GM18507 (cell line): ENCODE measurements at places on chromosomes 1 and 21.

DNA sequence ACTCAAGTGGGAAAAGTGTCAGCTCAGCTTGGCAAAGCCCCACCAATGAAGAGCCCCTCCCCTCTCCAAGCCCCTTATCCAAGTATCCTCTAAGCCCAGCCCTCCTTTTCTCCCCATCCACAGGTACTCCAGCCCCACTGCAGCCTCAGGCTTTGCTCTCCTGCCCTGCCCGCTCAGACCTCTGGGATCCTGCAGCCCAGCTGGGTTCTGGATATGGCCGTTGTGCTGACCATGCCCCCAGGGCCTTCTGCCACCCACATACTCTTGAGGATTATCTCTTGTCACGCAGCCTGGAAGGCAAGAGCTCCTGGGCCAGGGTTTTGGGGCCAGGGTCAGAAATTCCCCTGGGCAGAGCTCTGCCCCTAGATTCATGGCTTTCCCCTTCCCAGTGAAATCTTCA, 4.7 kb downstream of the SHISA4 start:
- DNase-seq, result no peak

- DNase-seq, result no peak
These were observed 24.7 kb downstream of the LYST start for GRCh38 chr1:235841938-235842545.

- DNase-seq, result no peak
These were observed 91.2 kb upstream of the SLC45A1 start for GRCh38 chr1:8226747-8227146.

DNA sequence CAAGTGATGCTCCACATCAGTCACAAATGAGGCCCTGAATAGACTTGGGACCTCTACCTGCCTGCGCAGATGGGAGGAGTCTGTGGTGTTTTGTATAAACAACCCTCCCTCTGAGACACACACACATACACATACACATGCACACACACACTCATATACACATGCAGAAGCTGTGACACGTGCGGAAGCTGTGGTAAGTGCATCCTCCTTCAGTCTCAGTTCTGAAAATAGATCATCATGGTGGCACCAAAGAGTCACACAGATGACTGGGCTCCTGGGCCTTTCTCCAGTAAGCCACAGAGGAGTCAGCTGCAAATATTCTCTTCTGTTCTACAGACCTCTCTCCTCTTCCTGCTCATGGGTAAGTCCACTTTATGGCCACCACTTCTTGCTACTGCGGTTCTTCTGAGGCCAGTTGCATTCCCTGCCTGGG, at the start of gene LY9:
TSS of gene LY9 (plus strand) at position 224 of the 433 bp plus-strand sequence. CDS start at position 238, 14 bp downstream.
- peak; percentile 56 for DNase-seq

- DNase-seq, result no peak
These were observed 771 bp downstream of the PACC1 start for GRCh38 chr1:212413902-212414327.

DNA sequence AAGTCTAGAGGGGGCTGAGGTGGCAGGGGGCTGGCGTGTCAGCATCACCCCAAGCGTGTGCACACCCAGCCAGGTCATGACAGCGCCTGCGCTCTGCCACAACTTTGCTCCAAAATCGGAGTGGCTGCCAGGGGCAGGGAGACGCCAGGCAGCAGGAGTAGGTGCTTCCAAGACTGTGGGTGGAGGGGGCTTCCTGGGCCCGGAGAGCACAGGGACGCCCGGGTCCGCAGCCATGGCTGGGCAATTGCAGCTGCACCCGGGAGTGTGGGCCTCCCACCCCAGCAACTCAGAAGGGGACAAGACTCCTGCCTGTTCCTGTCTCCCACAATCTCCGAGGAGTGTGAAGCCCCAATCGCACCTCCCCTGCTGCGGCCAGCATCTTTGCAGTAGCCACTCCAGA, 53.1 kb upstream of the CYYR1 start:
- DNase-seq, result no peak

- no peak for DNase-seq
These were observed 30.1 kb upstream of the TENT5C start for GRCh38 chr1:117575586-117576225.

DNA sequence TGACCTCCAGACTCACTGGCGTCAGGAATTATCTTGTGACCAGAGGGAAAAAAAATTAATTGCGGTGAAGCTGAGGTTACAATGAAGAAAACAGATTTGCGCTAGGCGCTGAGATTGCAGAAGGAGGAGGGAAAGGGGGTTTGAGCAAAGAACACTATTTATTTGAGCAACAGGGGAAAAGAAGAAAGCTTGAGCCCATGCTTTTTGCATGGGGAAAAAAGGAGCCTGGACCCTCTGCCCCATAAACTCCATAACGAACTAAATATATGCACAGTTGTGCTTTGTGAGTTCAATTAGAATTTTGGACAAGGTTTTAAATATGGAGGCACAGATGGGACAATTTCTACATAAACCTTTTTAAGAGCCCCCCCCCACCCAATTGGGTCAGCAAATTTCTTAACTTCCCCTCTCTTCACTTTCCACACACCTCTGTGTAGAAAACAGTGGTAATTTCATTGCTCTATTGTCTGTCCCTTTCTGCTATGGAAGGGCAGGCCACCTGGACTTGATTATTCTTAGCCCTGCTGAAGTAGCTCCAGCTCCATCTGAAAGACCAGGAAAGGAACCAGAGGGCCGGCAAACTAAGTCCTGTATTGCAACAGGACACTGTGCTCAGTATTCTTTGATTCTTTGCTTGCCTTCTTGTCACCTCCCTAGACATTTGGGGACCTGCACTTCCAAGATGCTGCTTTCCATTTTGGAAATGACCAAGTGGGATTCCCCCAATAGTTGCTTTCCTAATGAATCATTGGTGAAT, 862 bp upstream of the ID3 start:
- no peak for DNase-seq

DNA sequence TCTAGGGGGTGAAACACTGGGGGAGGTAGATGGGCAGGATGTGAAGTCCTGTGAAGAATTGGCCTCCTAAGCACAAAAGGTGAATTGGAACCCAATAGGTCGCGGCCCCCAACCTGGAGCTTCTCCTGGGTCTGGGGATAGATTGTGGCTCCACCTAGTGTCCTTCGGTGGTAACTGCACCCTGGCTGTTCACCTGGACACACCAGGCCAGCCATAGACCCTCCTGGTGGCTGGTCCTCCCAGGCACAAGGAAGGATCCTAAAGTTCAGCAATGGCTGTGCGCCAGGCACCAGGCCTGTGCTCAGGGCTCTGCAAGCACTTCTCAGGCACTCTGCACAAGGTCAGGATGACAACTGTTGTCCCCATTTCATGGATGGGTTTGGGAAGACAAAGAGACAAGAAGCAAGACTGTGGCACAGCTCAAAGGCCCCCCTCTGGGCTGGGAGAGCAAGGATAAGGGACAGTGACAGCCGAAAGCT, 13.5 kb downstream of the ESPN start:
- DNase-seq, result peak; percentile 62

DNA sequence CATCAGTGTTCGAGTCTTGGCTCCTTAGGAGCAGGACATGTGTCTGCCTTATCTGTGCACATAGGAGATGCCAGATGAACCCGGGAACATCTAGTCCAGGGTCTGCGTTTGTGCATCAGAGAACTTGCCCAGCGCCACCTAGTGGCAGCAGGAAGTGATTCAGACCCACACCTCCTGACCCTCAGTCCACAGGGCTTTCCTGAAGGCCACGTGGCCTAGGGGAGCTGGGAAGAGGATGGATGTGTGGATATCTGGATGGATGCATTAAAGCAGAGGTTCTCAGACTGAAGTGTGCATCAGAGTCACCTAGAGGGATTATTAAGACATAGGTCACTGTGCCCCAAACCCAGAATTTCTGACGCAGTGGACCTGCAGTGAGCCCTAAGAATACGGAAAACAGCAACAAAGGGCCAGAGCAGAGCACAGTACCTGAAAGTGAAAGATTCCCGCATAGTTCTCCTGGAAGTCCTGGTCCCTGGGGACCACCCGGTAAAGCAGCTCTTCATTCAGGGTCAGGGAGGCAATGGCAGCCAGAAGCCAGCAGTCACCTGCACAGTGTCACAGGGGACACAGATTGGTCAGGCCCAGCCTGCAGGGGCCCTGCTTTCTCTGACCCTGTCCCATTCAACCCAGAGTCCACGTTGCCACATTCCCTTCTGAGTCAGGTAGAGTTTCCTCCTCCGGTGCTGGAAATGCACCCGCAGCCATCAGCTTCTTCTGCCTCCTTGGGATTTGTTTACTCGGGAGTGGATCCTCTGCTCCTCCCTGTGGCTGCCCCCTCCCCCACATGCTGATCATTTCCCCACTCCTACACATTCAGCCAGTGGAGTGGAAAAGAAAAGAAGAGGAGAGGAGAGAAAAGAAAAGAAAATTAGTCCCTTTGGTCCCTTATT, 37.0 kb downstream of the CAPN8 start:
- peak; percentile 7 for DNase-seq

DNA sequence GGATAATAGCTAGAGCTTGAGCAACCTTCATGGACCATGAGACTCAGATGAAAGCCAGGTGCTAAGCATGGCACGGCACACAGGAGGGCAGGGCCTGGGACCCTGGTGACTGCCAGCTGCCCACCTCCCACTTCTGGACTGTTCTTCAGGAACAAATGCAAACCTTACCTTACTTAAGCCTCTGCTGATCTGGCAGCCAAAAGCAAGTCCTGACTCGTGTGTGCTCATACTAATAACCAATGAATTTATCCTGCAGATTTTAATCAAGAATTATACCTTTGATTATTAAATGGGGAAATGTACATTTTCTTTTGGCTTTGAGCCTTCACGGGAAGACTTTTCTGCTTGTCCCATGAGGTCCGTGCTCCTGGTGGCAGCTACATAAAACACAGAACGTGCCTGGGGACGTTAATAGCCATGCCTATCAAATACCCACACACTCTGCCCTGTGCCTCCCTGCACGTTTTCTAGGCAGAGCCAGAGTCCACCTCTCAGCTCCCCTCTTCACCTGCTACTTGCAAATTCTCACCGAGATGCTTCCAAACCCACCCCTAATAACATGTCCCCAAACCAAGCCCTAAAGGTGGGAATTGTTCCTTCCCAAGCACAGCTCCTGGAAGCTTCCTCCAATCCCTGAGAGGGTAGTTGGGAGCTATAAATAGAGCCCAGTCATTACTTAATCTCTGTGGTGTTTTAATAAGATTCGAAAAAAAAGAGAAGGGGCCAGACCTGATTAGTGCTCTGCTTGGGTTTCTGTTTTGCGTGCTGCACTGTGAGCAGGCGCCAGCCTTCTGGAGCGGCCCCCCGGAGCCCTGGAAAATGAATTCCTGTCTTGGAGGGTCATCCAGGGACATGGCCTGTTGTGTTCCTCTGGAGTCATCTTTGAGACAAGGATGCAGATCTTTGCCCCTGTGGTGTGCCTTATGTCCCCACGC, 33.5 kb downstream of the SLC1A7 start:
- DNase-seq, result no peak

DNA sequence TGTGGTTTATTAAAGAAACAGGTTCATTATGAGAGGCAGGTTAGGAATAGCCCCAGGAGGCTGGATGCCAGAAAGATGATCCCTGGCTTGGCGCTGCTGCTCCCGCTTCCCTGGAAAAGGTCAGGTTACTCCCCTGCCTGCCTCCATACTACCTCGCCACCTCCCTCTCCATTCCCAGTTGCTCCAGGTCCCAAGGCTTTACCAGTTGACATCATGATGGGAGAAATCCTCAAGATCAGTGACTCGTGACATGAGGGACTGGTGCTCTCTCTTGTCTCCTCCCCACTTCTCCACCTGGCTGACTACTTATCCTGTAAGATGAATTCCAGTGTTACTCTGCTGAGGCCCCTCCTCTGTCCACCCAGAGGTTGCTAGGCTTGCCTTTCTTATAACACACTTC, 19.7 kb downstream of the VASH2 start:
- DNase-seq, result no peak

DNA sequence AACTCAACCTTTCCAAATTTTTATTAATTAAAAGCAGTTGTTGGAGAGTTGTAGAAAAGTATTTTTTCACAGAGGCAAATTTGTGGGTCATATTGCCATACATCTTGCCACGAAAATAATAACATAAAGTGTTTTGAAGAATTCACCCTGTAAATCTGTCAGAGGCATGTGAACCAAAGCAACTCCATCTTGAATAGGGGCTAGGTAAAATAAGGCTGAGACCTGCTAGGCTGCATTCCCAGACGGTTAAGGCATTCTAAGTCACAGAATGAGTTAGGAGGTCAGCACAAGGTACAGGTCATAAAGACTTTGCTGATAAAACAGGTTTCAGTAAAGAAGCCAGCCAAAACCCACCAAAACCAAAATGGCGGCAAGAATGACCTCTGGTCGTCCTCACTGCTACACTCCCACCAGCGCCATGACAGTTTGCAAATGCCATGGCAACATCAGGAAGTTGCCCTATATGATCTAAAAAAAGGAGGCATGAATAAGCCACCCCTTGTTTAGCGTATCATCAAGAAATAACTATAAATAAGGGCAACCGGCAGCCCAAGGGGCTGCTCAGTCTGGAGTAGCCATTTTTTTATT, 4.4 kb upstream of the CNN3 start:
- DNase-seq, result no peak

DNA sequence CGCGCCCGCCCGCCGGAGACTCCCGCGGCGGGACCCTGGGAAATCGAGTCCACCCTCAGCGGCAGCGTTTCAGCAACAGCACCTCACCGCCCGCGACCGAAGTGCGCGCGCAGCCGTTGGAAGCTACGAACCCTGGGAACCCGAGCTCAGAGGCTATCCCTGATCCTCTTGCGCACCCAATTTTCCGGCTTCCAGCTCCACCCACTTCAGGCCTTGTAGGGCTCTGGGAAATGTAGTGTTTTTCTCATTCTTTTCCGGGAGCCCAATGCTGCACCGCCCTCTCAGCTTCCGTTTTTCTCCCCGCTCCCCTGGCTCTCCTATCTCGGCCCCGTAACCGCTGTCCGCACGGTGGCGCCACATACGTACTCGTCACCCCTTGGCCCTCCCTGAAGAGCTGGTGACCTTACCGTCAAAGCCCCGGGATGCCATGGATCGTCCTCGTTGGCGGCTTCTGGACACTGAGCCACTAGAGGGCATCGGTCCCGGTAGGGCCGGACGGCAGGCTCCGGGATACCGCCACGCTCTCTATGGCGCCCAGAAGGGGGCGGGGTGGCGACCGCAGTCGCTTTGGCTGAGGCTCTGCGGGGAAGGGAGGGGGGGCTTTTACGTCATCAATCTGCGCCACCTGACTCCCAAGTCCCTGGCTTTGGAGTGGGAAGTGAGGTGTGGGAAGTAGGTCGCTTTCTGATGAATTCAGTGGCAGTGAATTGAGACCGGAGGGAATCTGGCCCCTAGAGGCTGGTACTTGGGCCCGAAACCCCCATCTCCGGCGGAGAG, at the start of the genes ODR4 and TPR:
TSS of gene ODR4 (plus strand) at position 687 of the 777 bp plus-strand sequence. CDS start 3,948 bp downstream, outside the sequence.
TSS of gene TPR (minus strand) at position 102 of the 777 bp plus-strand sequence. CDS start 225 bp downstream, outside the sequence.
- peak; percentile 83 for DNase-seq

- no peak for DNase-seq
These were observed 63.1 kb downstream of the KIF21B start for GRCh38 chr1:200960236-200960947.

- no peak for DNase-seq
These were observed 10.4 kb downstream of the ADAMTSL4 start for GRCh38 chr1:150559656-150560010.

DNA sequence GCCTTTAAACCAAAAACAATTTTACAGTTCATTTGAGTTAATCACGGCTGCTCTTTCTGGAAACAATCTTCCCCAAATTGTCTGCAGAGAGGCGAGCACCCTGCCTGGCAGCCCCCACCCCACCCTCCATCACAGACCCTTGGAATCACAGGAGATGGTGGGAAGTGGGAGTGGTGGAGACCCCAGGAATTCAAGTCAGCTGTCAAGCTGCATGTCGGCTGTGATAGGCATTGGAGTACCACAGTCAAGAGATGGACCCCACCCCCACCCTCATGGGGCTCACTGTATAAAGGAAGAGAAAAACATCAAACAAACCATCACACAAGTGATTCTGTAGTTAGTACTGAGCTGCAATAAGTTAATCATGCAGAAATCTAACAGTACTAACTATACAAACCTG, 360.4 kb downstream of the MATN1 start:
- no peak for DNase-seq
